ENCODE measurements at places on chromosomes 7 and 10.
A peak's percentile ranks its signal among the peaks of the same experiment; 100 is the strongest.

DNA sequence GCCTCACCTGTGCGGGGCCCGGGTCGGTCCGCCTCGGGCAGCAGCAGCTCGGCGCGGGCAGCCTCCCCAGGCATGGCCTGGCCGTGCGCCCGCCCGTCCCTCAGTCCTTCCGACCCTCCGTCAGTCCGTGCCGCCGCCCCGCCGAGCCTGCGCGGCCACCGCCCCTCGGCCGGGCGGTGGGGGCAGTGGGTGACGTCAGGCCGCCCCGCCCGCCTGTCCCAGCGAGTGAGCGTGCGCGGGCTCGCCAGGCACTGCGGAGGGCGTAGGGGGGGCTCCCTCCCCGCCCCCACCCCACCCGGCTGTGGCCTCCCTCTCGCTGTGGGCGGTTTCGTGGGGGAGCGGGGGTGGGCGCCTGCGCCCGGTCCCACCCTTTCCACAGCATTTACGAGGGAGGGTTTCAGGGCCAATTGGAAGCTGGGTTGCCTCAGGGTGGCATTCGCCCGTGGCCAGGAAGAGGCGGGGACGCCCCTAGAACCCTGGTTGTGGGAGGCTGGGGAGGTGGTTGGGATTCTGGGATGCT, at the start of gene NACAD:
NACAD (minus strand) TSS at position 149 of the 520 bp plus-strand sequence; CDS start at position 74, 75 bp downstream.
- peak; percentile 1 for DNase-seq

DNA sequence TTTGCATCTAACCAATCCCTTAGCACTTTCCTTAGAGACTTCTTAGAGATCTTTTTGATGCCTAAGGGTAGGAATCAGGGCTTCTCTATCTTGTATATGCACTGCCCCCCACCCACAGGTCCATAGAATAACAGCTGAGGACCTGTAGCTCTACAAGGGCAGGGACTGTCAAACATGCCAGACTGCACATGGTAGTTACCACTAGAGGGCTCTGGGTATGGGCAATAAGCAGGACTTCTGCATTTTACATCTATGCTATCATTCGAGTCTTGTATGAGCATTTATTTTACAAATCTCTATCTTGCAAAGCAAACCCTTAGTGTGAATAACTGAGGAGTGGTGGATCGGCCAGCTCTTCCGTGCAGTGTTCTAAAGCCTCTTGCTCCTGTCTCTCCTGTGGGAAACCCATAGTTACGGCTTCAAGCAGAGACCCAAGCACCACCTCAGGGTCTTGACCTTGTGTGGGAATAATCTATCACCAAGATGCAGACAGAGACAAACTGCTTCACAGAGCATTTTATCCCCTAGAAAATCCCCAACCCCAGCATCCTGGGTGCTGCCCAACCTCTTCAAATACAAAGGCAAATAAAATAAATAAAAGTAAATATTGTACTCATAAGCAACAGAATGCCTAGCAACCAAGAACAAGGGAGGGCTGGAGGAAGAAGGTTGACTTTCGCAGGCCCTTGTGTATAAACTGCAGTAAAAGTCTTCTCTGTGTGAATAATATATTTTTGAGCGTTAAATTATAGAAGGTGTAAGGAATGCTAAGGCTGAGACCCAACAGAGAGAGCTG, 219.3 kb downstream of the WDR11 start:
- no peak for DNase-seq

DNA sequence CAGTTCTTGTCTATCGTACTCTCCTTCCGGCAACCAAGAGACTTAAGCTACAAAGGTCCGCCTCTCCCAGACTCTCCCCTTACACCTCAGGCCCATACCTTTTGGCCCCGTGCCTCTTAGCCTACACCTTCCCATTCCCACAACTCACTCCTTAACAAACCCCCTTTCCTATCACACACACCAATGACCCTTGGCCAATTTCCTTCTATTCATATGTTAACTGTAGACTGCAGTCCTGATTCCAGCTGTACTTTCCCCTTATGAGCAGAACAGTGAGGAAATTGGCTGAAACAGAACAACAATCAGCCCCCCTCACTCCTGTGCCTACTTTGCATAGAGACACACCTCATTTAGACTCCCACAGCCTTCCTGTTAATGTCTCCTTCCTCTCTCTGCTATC, 1.4 kb upstream of the TMEM139 start:
- no peak for DNase-seq

GRCh38 chr10:74752371-74753040, 73.9 kb upstream of the KAT6B start:
- no peak for DNase-seq

- DNase-seq: peak; percentile 80
Observed at GRCh38 chr7:1912593-1913465, 242.8 kb downstream of the ELFN1 start.

DNA sequence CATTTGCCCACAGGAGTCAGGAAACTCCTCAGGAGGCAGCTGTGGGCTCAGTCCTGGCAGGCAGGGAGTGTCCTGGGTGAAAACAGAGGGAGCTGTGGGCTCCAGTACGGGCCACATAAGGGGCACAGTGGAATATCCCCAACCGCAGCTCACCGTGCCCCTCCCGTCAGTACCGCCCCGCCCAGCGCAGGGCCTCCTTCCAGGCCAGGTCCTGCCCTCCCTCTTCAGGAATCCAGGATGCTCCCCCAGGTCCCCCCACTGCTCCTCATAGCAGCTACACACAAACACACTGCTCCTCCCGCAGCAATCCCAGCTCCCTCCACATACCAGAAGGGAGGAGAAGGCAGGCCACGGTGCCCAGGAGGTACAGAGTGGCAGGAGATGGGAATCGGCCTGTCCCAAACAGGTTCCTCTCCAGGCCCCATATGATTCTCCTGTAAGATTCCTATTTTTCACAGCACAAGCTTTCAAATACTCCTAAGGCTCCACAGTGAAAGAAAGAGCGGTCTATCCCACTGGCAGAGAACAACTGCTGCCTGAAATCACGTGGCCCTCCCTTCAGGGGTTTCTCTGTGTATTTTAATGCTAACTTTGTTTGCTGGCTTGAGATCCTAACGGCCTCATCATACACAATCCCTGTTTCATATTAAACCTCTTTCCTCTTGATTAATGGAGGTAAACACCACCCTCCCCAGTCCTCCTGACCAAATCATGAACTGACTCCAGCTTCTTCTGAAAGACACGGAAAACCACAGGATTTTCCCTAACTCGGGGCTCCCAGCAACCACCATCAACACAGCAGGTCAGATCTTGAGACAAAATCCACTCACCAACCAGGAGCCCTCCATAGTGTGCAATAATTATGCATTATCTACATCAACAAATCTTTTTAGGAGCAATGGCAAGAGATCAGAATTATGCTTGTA, 178.7 kb downstream of the TNS3 start:
- no peak for DNase-seq

DNA sequence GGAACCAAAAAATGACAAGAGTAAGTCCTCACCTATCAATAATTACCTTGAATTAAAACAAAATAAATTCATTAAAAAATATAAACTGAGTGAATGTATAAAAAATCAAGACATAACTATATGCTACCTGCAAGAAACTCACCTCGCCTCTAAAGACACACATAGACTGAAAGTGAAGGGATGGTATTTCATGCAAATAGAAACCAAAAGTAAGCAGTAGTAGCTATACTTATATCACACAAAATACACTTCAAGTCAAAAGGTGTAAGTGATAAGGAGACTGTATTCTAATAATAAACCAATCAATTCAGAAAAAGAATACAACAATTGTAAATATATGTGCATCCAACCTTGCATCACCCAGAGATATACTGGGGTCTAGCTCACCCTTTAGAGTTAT, 332.6 kb downstream of the SH2D4B start:
- DNase-seq: no peak

DNA sequence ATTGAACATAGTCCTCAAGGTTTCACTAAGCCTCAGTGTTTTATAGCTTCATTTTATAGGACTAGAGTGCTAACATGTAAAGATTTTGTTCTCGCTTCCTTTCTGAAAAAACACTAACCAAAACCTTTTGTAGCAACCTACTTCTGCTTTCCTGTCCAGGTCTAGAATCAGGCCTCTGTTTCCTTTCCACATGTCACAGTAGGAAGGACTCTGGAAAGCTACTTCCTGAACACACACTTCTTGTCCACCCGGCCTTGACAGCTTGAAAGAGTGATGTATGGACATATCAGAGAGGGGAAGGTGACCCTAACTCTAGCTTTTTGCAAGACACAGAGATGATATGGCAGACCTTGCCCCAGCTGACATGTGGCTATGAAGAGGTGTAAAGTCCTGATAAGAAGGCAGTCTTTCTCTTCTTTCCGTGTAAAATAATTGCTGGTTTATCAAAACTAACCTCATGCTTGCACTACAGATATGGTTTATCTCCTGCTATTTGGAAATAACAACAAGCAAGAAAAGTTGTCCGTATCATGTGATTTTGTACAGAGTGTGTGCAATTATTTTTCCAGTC, 175.4 kb downstream of the SKAP2 start:
- DNase-seq: no peak

GRCh38 chr7:47809387-47809786, 138.9 kb downstream of the PKD1L1 start:
- DNase-seq: no peak

GRCh38 chr10:78139341-78139740, 105.7 kb downstream of the RPS24 start:
- DNase-seq: no peak

- DNase-seq: no peak
Observed at GRCh38 chr10:33382921-33383713, 48.6 kb upstream of the NRP1 start.

Data from amniotic stem cell (primary cell).